CD4-positive, alpha-beta T cell treated with Interleukin-4 for 4 hours (primary cell): ENCODE measurements at places on chromosomes 7 and 10.

DNA sequence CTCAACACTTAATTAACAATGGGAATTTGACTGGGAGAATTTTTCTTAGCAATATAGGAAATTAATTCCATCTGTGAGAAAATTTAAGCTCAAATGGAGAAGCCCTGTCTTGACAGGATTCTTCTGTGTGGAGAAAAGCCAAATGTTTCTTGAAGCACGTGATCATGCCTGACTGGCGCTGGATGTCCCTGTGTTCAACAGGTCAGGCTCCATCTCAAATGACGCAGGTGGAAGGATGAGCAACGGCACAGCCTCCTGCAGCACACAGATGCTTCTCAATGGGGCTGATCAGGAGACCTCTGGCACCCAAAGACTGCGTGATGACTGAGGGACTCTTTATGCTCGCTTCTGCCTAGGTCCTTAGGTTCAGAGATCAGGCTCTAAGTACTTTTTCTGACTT lies 143.8 kb downstream of the RSU1 start:
- DNase-seq, result no peak

GRCh38 chr10:119595676-119596515 lies 868 bp downstream of the TIAL1 start:
- DNase-seq, result peak; percentile 41

- DNase-seq, result no peak
Observed at GRCh38 chr10:61627266-61627665, 35.5 kb upstream of the CABCOCO1 start.

DNA sequence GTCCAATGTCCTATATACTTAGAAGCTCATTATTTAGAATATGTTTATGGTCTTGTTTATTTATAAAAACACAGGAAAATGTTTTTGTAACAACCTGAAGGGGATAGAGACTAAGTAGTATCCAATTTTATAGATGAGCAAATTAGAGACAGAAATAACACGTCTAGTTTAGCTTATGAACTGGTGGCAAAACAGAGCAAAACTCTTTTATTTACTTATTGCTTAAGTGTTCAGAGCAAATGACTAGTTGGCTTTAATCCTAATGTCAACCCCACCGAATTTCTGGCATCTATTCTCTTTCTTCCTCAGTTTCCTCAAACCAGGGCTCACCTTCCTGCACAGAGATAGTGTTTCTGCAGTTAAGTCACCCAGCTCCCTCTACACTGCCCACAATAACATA lies 792.8 kb downstream of the REEP3 start:
- DNase-seq, result no peak

GRCh38 chr7:44072364-44073231 lies 7.2 kb upstream of the PGAM2 start:
- DNase-seq, result peak; percentile 43

- no peak for DNase-seq
Observed at GRCh38 chr7:102079140-102080018, 207.3 kb upstream of the SH2B2 start.

GRCh38 chr7:79876848-79877252 lies 257.8 kb upstream of the GNAI1 start:
- DNase-seq, result no peak

DNA sequence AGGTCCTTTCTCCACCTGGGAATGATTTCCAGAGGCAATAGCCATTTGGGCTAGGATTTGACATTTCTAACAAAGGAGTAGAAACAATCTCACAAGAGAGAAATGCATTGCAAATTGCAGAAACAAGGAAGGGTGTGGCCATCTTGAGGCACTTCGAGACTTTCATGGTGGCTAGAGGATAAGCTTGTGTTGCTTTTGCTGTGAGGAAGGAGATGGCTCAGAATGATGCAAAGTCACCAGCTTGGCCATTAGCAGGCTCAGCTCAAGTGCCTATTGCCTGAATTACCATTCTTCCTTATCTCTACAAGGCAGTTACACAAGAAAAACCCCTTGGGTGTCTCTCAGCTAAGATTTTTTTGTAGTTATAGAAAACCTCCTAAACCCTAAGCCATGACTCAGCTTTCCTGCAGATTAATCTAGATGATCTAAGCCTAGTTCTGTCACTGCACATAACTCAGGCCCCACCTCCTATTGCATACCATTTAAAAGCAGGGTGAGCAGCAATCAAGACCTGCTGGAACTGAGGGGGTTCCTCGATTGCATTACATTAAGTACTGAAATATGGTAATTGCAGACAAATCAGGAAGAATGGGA lies 683.1 kb downstream of the NRG3 start:
- DNase-seq, result no peak

DNA sequence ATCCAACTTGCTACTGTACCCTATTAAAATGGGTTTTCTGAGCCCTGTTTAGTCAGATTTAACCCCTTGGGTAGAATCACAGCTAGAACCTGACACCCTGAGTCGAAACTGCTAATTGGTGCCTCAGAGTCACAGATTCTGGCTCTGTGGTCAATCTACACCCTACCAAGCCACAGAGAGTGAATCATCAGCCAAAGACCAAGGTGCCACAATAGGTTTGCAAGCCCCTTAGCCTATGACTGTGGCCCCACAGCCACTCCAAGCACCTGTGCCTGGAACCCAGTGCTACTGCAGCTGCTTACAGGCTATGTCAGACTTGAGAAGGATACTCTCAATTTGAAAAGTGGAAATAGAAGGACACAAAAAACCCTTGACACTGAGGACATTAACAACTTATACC lies 202.8 kb upstream of the KCND2 start:
- no peak for DNase-seq

DNA sequence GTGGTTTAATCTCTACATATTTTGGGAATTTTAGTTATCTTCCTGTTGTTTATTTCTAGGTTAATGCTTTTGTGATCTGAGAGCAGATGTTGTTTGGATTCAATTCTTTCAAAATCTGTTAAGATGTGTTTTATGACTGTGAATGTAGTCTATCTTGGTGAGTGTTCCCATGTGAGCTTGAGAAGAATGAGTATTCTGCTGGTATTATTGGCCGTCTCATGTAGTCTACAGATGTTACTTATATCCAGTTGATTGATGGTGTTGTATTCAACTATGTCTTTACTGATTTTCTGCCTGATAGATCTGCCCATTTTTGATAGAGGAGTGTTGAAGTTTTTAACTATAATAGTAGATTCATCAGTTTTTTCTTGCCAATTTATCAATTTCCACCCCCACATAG lies 141.4 kb upstream of the FOXP2 start:
- no peak for DNase-seq

DNA sequence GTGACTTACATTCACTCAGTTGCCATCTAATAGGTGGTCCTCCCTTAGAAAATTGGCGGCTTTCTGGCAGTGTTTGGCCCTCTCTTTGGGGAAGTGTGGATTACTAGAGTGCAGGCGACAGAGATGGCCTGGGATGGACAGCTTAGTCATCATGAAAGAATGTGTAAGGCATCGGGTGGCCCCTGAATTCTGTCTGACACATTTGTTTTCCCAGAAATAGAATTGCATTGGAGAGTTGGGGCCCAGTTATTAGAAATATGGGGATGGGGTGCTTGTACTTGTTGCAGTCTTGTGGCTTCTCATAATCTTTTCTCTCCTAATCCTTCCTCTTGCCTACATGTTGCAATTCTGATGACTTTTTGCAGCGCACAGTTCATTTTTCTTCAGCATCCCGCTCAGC lies 13.8 kb downstream of the TCF7L2 start:
- DNase-seq, result no peak

DNA sequence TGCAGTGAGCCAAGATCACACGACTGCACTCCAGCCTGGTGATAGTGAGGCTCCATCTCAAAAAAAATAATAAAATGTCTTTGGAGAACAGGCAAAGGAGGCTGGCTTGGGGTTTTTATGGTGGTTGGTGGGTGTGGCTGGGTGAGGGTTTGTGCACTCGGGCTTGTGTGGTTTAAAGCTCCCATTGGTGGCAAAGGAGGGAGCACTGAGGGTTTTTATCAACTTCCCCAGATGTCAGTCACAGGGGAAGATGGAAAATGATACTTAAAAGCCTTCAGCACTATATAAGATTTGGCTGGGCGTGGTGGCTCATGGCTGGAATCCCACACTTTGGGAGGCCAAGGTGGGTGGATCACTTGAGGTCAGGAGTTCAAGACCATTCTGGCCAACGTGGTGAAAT lies 16.3 kb upstream of the RNF216 start:
- no peak for DNase-seq

- no peak for DNase-seq
Observed at GRCh38 chr7:49852619-49853462, 79.4 kb downstream of the VWC2 start.

DNA sequence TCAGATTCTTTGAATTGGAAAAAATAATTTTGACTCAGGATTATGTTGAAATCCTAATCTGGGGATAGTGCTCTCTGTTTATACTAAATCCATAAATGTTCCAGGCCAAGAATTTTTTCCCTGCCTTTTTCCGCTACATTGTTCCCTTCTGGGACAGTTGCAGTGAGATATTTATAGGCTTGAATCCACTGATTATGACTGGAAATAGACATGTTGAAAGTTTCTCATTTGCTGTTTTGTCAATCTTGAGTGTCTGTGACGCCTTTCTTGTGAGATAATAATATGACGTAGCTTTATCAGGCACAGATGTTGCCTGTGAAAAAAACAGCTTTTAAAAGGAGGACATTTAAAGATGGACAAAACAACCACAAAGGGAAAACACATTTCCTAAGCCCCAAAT lies 155.9 kb downstream of the ARID5B start:
- no peak for DNase-seq

DNA sequence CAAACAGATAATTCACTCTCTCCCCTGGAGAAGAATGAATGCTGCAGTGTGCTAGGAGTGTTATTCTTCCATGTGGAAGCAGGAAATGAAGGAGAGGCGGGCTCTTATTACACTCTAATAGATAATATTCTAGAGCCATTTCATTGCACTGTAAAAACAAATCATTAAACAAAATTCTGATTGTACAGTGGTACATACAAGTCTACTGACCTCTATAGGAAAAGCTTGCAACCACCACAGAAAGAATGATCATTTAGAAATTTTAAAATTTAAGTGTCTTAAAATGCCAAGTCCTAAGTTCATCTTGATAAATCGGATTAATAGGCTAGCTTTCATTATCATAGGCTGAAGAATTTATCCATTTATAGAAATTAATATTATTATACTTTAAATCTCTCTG lies 960.3 kb upstream of the LRRN3 start:
- DNase-seq, result no peak

- no peak for DNase-seq
Observed at GRCh38 chr10:71832967-71833366, 18.1 kb downstream of the PSAP start.

DNA sequence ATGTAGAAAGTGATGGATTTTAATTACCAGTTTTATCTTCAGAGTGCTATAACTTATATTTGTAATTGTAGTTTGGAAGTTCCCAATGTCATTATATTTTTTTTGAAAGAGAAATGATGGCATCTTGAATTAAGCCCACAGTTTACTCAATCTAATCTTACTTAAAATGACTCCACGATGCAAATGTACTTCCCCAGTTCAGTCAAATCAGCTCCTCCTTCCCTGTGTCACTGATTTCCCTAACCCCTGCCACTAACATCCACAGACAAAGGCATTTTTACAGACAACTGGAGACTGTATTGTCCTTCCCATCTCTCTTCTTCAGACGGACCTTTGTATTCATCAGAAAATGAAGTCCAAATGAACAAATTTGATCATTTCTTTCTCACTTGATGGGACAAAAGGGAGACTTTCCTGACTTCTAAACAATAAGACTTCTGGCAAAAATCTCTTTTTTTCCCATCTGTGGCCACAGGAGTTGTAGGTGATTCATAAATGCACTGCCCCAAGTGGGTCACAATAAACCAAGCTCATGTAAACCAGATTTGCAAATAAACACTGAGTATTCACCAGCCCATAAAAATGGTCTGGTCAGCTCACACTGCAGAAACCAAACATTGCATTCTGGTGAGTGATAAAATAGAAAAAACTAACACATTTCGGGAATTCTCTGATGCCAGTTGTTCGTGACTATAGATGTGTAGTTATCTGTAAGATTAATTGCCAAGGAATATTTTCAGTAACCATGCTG lies 162.9 kb downstream of the FANK1 start:
- DNase-seq, result no peak

DNA sequence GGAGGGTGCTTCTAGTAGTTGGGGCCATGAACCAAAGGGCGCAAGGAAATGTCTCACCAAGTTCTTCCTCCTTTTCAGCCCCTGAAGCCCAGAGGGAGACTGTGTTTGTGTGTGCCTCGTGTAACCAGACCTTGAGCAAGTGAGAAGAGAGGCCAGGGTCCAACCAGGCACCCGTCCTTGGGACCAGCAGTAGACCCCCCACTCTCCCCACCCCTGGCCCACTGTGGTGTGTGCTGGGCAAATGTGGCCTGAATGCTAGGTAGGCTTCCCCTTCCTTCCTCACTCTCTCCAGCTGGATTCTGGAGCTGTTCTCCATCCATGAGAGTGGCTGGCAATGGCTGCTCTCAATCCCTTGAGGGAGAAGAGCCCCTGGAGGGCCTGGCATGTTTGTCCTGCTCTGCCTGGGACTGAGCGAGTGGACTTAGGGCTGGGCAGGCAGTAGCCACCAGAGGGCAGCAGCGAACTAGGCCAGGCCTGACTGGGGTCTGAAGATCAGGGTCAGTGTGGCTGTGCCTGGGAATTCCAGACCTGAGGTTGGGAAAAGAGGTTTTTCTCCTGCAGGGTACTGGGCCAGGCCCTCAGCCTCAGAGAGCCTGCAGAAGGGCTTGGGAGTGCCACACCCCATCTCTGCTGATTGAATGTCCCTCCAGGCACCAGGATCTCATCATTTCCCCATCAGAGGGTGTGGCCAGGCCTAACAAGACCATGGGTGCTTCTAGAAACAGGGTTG lies 12.5 kb downstream of the SFRP5 start:
- peak; percentile 29 for DNase-seq

- DNase-seq, result no peak
Observed at GRCh38 chr10:90738885-90739284, 119.0 kb downstream of the HTR7 start.

- no peak for DNase-seq
Observed at GRCh38 chr7:30429156-30429530, 49.4 kb downstream of the NOD1 start.

- no peak for DNase-seq
Observed at GRCh38 chr10:71882813-71883659, 32.0 kb upstream of the PSAP start.

DNA sequence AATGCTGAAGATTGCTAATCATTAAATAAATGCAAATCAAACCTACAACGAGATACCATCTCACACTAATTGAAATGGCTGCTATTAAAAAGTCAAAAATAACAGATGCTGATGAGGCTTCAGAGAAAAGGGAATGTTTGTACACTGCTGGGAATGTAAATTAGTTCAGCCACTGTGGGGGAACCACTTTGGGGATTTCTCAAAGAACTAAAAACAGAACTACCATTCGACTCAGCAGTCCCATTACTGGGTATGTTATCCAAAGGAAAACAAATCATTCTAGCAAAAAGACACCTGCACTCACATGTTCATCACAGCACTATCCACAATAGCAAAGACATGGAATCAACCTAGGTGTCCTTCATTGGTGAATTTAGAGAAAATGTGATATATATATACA lies 379.0 kb upstream of the CNTNAP2 start:
- DNase-seq, result no peak

- DNase-seq, result no peak
Observed at GRCh38 chr7:17661982-17662585, 278.2 kb downstream of the SNX13 start.

GRCh38 chr7:235576-236395 lies 43.4 kb downstream of the FAM20C start:
- DNase-seq, result no peak

GRCh38 chr10:98449287-98449686 lies 2.6 kb upstream of the HPS1 start:
- no peak for DNase-seq

- DNase-seq, result peak; percentile 72
Observed at GRCh38 chr10:70549962-70550458, 52.5 kb downstream of the PRF1 start.
